Stimulated activated CD4-positive, alpha-beta T cell treated with anti-CD3 and anti-CD28 coated beads, TNF-alpha, amount 100 ng/mL, for 48 hours (primary cell): ENCODE measurements at places on chromosomes 6 and 20.

DNA sequence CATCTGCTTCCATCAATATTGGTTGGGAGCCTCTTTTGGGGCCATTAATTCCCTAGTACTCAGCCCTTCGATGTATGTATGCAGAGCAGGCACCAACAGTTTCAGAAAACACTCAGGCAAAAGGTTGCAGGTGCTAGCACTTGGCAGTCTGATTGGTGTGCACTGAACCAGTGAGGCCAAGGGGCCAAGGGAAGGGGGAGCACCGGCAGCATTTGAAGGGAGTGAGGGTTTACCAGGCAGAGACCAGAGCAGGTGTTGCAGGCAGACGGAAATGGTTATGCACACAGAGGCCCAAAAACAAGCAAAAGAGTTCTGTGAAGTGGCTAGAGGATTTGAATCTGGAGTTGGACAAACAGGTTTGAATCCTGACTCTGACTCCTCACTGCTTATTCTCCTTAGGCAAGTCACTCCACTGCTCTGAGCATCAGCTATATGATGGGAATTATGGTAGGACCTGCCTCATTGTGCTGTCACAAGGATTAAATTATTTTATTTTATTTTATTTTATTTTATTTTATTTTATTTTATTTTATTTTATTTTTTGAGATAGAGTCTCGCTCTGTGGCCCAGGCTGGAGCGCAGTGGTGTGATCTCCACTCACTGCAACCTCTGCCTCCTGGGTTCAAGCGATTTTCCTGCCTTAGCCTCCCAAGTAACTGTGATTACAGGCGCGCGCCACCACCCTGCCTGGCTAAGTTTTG is 58.1 kb upstream of the SHLD1 start:
- no peak for DNase-seq

GRCh38 chr20:62201173-62202082 is 18.6 kb downstream of the MTG2 start:
- DNase-seq = no peak

- DNase-seq = no peak
Observed at GRCh38 chr6:151276112-151276740, 36.5 kb downstream of the AKAP12 start.

DNA sequence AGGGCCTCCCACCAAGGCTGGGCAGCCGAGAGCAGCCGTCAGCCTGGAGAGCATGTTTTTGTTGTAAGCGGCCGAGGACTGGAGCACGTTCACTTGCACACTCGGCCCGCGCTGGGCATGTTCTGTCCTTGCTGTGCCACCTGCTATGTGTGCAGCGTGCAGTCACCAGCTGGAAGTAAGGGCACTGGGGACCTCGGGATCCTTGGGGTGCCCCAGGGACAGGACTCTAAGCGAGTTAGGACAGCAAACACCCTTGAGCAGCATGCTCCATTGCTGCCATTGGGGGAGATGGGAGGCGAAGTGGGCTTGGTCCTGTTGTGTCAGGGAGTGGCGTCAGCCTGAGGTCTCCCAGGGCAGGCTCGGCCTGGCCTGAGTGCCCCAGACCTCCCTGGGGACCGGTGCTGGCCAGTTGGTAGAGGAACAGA is 18.6 kb downstream of the DYNLT1 start:
- DNase-seq = no peak

DNA sequence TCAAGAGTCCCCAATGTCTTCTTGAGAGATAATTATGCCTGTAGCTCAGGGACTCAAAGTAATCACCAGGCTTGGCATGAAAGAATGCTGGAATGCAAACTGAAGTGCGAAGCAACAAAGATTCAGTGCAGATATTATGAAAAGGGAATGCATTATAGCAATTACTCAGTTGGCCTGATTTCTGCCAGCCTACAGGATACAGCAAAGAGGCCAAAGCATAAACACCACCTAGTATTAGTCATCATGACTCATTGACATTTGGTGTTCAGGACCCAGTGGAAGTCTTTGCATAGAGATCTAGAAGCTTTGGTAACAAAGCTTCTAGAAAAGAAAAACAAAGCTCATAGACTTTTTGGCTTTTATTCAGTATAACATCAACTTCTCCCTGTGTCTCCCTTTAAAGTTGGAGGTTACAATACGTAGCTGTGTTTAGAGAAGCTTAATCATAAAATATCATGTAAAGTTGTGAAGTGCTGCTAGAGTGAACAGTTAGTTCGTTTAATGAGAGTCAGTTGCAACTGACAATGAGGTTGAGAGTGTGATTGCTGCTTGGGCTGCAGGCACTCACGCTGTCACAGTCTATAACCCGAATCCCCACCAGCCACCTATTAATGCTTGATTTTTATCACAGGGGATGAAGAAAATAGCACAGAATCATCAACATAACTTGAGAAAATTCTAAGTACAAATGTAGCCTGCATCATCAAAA is 932.7 kb downstream of the TFAP2A start:
- no peak for DNase-seq

DNA sequence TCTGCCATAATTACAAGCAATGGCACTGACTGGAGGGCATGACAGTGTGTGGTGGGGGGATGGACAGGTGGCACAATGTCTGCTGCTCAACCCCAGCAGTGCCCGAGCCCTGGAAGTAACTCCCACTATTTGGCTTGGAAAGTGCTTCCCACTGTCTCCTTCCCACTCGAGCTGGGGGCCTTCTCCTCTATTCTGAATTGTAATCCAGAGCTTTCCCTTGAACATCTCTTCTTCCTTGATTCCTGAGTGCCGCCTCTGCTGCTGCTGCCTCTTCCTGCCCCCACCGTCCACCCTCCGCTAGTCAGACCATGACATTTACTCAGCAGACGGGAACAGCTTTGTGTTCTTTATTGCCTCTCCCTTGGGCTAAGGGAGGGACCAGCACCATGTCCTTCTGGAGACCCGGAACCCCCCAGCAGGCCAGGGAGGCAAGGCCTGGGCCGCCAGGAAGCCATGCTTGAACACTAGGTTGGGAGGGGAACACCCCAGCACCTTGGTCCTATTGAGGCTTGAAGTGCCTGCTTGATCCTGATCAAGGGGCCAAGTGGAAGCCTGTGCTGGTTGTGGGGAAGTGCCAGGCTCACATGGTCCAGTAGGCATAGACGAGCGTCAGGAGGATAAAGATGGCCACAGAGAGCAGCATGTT is 17.0 kb downstream of the CCDC167 start:
- DNase-seq = no peak

- DNase-seq = no peak
Observed at GRCh38 chr6:38024908-38025307, 205.4 kb downstream of the ZFAND3 start.

- DNase-seq = no peak
Observed at GRCh38 chr6:18240230-18240629, 24.1 kb downstream of the DEK start.
